Muscle of leg (tissue), 16 donors: ENCODE measurements at places on chromosomes 4 and X. TPM values are rescaled to one million over a fixed set of nuclear protein-coding genes. Genes with fewer than 3 reads are reported as not detected.
A peak's percentile ranks its signal among the peaks of the same experiment; 100 is the strongest.

DNA sequence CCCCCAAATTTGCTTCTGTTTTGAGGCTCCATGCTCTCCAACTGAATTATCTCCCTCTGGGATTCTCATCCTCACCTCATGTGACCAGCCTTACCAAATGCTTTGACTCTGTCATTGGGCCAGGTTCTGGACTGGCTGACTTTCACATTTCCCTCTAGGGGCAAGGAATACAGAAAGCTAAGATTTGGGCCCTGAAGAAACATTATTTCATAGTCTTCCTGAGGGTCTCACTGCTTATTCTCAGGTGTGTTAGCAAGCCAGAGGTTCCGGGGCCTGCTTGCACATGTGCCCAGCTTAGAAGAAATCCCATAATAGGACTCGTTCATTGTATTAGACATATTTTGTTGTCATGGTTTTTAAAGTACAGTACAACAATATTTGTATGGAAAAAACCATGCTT, 62.6 kb upstream of the TEX13D start:
- no peak overlapping the region for H3K4me3 ChIP-seq
- H3K27me3 ChIP-seq: no peaks in the 10 kb centered on the region
- H3K36me3 ChIP-seq: no peaks in the 10 kb centered on the region
- peaks cover 8% of the 10 kb centered on the region for H3K4me1 ChIP-seq
- DNase-seq: peak; percentile 60
- H3K27ac ChIP-seq: peak overlapping the region; percentile 65

GRCh38 chrX:151397741-151398070, 700 bp downstream of the VMA21 start:
- H3K4me3 ChIP-seq: peak overlapping the region; percentile 82
- DNase-seq: peak; percentile 6
- H3K27ac ChIP-seq: peak overlapping the region; percentile 88
- H3K27me3 ChIP-seq: no peaks in the 10 kb centered on the region
- peaks cover 9% of the 10 kb centered on the region for H3K4me1 ChIP-seq
- no peaks in the 10 kb centered on the region for H3K36me3 ChIP-seq

DNA sequence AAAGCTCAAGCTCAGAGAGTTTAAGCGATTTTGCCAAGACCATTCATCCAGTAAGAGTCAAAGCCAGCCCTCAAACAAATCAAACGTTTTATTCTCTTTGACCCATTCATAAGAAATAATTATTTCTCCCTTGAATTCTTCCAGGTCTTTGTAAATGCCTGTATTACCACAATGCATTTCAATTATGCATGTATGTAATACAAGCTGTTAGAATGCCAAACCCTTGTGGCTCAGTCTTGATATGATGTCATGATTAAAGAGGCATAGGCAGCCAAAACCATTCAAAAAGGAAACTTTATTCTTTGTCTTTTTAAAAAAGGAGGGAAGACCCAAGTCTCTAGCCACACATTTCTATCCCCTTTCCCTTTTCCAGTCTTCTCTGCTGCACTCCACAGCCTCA, 56.5 kb upstream of the PGM2 start:
- no peaks in the 10 kb centered on the region for H3K27me3 ChIP-seq
- H3K27ac ChIP-seq: no peak overlapping the region
- H3K36me3 ChIP-seq: no peaks in the 10 kb centered on the region
- no peak for DNase-seq

The PROM1 gene
- total RNA-seq: 61.3 TPM

The APLN gene
- 5.7 TPM for total RNA-seq
